NCI-H526 treated with DMSO at 0.1 percent for 48 hours (cell line): ENCODE measurements at places on chromosomes 3 and 15.

DNA sequence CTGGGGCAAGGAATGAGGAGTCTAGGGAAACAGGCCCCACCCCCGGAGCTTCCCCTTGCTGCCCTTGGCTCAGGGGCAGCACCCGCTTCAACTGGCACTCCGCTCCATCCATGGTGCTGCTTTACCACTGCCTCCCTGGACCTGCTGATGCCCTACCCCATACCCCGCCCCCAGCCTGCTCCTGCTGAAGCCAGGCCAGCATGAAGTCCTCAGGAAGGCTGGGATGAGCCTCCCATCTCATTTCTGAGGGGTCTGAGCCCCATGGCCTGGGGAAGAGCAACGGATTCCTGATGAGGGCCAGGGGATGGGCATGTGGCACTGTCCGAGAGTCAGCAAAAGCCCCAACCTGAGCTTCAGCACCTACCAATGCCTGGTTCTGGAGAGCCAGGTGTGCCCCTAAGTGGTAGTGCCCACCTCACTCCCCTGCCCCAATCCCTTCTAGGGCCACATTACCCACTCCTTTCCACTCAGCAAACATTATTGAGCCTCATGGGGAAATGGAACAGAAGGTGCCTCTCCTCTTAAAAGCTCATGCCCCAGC, 21.0 kb downstream of the SEC61A1 start:
- DNase-seq, result no peak

DNA sequence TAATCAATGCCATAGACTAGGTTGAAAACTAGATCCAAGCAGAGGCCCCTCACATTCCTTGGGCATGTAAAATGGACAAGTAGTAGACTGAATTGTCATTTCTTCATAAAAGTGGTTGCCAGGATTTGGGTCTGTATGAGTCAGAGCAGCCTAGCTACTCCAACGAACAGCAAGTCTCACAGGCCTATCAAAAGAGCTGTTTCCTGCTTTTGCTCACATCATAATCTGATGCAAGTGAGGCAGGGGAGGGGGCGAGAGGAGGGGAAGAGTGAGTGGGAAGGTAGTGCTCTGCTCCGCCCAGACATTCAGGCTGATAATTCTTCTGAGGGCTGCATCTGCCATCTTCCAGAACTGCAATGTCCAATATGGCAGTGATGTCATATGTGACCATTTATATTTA, 228.9 kb upstream of the PRICKLE2 start:
- no peak for DNase-seq

- DNase-seq, result no peak
Measured at GRCh38 chr3:148551767-148552260, 145.9 kb upstream of the AGTR1 start.

DNA sequence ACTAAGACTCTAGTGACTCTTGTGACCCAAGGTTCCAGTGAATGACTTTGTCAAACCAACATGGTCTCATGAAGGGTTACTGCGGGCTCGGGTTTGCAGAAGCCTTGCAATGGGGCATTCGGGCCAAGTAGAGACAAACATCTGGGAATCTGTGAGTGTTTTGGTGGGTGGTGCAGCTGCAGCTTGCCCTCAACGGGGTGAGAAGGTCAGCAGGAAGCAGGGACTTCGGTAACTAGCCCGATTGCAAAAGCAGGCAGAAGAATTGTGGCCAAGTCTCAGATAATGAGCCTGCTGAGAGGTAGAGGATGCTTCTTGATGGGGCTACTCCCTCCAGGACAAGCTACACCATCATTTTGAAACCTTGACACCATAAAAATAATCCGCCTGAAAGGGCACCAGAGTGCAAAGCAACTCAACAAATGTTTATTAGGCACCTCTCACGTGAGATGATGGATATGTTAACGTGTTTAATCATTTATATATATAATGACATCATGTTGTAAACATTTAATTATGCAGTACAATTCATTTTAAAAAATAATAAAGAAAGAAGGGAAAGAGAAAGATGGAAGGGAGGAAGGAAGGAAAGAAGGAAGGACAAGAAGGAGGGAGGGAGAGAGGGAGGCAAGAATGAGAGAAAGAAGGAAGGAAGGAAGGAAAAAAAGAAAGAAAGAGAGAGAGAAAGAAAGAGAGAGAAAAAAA, 263.9 kb upstream of the IGF1R start:
- no peak for DNase-seq

DNA sequence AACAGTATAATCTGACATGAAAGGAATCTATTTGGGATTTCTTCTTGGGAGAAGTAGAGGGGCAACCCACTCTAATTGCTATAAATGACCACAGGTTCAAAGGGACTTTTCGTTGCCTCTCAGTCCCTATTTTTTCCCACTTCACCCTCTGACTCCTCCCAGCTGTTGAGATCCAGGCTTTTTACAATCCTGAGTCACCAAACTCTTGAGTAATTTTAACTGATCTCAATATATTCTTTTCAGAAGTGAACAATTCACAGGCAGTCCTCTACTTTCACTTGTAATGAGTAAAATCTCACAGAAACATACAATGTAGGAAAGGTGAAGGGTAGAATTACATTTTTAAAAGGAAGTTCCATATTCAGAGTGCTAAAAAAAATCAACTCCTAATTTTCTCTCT, 44.6 kb downstream of the EIF4E3 start:
- no peak for DNase-seq

DNA sequence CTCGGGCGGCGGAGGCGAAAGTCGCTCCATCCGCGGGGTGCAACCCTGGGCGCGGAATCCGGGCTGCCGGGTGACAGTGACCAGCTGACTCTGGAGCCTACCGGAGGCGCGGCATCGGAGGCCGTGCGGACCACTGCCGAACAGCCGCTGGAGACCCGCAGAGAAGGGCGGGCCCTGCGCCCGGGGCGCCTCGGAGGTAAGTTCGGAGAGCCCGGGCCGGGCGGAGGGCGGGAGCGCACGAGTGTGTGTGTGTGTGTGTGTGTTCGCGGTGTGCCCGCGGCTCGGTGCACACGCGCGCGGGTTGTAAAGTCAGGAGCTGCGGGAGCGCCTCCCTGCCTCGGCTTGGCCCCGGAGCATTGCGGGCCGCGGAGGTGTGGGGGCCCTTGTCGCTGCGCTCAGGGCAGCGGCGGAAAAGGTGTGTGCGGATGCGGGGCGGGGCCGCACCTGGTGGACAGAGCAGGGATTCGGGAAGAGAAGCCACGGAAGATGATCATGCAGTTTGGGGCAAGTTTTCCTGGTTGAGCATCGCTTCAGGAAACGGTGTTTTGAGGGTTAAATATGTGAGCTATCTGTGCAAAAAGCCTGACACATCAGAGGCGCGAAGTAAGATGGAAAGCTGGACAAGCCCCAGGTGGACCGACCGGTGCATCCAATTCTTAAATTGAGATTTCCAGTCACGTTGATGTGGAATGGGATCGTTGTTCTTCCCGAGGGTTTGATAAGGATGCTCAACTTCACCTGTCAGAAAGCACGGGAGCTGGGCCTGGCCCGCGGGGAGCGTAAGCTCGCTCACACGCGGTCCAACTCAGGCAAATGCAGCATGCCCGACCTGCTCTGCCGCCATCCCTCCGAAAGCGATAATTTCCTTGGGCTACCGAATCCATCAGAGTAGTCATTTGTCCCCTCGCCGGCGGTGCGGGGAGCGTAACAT, 474 bp downstream of the MINAR1 start:
- DNase-seq, result no peak

GRCh38 chr3:114550165-114550564, 256.3 kb downstream of the TIGIT start:
- DNase-seq, result no peak

- no peak for DNase-seq
Measured at GRCh38 chr3:98855806-98856400, 45.6 kb downstream of the DCBLD2 start.

GRCh38 chr3:63960048-63960711, 48.0 kb upstream of the SCAANT1 start:
- no peak for DNase-seq

GRCh38 chr3:179977356-179977755, 59.4 kb downstream of the PEX5L start:
- no peak for DNase-seq

- DNase-seq, result no peak
Measured at GRCh38 chr15:47411733-47412132, 305.6 kb upstream of the SEMA6D start.

DNA sequence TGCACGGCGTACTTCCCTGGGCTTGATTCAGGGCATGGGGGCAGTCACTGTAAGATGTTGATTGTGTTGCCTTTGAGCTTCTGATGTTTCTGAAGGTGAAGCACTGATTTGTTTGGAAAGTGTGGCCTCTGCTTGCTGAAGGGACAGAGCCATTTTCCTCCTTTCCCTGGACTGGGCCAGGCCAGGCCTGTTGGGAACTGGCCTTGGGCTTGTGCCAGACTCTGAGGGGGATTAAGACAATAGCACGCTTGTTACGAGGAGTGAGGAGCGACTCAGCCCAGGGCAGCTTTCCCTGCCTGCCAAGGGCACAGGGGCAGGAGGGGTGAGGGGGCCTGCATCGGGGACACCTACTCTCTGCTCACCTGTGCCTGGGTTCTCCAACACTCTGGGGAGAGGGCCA, 42.9 kb downstream of the LINGO1 start:
- DNase-seq, result peak; percentile 12

GRCh38 chr3:67686069-67686468, 31.7 kb upstream of the SUCLG2 start:
- DNase-seq, result no peak

GRCh38 chr3:143770391-143770790, 77.9 kb downstream of the SLC9A9 start:
- no peak for DNase-seq

DNA sequence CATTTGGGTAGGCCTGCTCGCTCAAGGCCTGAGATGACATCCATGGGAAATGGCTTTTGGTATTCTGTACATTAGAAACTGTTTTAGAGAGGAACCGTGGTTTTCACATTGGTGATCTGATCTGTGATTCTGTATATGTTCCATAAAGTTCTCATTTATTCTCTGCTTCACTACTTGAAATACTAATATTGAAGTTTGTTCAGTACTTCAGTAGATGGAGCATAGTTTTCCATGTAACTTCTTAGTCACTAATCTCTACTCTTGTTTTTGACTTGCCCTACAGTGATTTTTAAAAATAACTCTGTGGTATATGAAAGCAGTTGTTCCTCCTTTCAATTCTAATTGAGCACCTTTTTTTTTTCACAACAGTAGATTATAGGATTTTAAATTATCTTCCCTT, 66.5 kb downstream of the MBNL1 start:
- no peak for DNase-seq

GRCh38 chr15:68261241-68261640, 16.3 kb upstream of the FEM1B start:
- no peak for DNase-seq

DNA sequence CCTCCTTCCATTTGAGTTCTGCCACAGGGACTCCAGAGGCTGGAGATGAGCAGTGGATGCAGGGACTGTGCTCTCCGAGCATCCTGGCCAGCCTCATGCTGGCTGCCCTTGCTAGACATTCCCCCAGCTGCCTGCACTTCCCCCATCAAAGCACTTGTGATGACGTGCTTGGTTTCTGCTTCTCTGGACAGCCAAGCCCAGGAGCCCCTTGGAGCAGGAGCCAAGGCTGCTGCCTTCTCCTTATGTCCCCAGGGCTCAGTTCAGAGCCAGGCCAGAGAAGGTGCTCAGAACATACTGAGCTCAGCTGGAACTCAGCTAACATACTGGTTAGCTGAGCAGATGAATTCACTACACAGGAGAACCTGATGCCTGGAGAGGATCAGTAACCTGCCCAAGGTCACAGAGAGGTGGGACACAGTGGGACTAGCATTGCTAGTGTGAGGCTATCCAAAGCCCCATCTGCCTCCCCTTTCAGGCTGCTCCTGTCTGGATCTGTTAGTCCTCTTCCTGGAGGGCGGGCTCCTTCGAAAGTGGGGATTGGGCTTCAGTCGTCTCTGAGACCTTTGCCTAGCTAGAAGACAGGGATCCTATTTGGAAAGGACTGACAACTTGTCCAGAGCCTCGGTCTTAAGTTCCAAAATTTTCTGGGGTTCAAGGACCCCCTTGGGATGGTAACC, 4.3 kb downstream of the PCBP4 start:
- no peak for DNase-seq

DNA sequence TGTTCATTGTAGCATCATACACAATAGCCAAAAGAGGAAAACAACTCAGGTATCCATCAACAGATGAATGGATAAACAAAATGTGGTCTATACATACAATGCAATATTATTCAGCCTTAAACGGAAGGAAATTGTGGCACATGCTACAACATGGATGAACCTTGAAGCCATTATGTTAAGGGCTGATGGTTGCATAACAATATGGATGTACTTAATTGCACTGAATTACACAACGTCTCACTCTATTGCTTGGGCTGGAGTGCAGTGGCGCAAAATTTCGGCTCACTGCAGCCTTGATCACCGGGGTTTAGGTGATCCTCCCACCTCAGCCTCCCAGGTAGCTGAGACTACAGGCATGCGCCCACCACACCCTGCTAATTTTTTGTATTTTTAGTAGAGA, 7.0 kb upstream of the TMEM62 start:
- no peak for DNase-seq

GRCh38 chr3:70728311-70728710, 415.9 kb upstream of the MDFIC2 start:
- DNase-seq, result no peak

DNA sequence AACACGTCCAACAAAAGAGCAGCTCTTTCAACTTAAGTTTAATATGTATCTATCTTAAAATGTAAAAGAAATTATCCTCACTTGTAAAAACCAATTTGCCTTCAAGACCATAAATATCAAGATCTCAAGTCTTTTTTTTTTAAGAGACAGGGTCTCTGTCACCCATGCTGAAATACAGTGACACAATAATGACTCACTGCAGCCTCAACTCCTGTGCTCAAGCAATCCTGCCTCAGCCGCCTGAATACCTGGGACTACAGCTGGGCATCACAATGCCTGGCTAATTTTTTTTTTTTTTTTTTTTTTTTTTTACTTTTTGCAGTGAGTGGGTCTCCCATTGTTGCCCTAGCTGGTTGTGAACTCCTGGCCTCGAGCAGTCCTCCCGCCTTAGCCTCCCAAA, 26.0 kb downstream of the ACAP2 start:
- no peak for DNase-seq

GRCh38 chr3:46429671-46430070, 22.6 kb downstream of the CCRL2 start:
- DNase-seq, result no peak

GRCh38 chr3:99287876-99288275, 350.5 kb upstream of the COL8A1 start:
- DNase-seq, result no peak

GRCh38 chr3:155362808-155363689, 69.6 kb upstream of the STRIT1 start:
- no peak for DNase-seq

- no peak for DNase-seq
Measured at GRCh38 chr3:65677486-65678010, 361.2 kb downstream of the MAGI1 start.

GRCh38 chr15:60351066-60351465, 46.7 kb downstream of the ANXA2 start:
- no peak for DNase-seq

- no peak for DNase-seq
Measured at GRCh38 chr3:1138036-1138435, 45.2 kb downstream of the CNTN6 start.

DNA sequence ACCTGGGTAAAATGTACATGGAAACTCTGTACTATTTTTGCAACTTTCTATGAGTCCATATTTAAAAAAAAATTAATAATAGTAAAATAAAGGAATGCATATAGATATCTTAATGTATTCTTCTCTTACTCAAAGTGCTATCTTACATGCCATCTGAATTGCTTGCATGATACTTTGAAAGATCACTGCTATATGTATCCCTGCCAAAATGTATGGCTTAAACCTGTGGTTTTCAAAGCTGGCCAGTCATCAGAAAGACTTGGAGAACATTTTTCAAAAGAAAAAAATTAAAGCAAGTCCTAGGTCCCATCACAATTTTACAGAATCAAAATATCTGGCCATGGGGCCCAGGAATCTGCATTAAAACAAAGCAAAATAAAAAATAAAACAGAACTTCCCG, 262.1 kb downstream of the LPP start:
- no peak for DNase-seq
